ENCODE measurements at places on chromosomes 1 and 21.
A peak's percentile ranks its signal among the peaks of the same experiment; 100 is the strongest.

GRCh38 chr1:197985351-197985750 is 68.2 kb downstream of the LHX9 start:
- DNase-seq, result no peak

- no peak for DNase-seq
Observed at GRCh38 chr21:26238646-26239045, 68.1 kb upstream of the APP start.

- DNase-seq, result no peak
Observed at GRCh38 chr1:90509225-90510048, 207.7 kb downstream of the BARHL2 start.

DNA sequence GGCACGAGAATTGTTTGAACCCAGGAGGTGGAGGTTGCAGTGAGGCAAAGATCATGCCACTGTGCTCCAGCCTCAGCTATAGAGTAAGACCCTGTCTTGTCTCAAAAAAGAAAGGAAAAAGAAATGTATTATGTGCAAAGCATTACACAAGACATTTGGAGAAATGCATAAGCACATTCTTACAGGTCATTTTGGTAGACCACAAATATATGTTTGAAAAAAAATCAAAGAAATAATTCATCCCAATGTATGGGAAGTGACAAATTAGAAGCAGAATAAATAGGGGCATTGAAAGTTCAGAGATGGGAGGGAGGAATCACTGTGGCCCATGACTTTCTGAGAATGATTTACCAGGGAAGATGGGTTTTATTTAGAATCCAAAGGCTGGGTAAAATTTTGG is 283.5 kb upstream of the ADAMTS5 start:
- no peak for DNase-seq

DNA sequence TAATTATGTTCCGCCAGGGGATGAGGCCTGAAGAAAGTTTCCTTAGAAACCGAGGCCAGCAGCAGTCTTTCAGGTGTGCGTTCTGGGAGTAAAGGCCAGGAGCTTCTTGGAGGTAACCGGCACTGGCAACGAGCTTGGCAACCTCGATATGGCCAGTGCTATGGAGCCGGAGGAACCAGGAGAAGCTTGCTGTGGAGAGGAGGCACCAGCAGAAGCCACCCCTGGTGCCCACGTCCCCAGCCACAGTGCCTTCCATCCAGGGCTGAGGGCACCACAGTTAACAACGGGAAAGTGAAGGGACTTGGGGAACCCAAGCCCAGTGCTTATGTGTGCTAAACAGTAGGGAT is 41.5 kb upstream of the LIN9 start:
- no peak for DNase-seq

- DNase-seq, result no peak
Observed at GRCh38 chr1:228142155-228142691, 2.1 kb downstream of the GUK1 start.

GRCh38 chr1:155962599-155963211 is 15.6 kb downstream of the ARHGEF2 start:
- peak; percentile 62 for DNase-seq

- peak; percentile 100 for DNase-seq
Observed at GRCh38 chr1:3312898-3313575, 141.4 kb upstream of the ARHGEF16 start.

DNA sequence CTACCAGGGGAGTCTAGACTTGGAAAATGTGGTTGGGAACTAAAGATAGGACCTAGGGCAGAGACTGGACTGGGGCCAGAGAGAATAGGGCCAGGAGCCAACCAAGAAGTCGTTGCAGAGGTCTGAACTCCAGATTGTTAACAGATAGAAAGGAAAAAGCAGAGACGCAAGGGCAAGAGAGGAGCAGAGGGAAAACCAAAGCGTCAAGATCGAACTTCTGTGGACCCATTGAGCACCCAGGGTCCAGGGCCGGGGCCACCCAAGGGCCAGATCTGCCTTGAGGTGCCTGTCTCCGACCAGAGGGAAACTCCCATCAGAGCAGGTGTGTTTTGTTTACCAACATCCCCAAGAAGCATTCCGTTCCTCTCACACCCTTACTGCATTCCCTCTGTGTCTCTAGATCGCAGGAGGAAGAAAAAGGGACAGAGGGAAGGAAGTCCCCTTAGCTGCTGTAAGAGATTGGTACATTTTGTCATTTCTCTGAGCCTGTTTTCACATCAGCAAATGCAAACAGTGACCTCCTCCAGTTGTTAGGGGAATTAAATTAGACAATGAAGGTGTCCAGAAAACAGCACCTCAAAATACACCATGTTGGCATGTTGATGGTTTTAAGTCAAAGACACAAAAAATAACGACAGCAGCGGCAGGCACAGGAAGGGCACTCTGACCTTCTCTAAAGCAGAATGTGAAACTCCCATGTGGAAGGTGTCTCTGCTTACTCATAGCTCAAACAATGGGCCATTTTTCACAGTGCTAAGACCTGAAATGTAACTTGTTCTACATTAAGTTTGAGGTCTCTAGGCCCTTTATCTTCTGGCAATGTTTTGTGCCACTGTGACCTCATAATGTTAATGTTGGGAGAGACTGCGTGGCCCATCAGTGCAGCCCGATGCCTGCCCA is 105.8 kb upstream of the RAB4A start:
- DNase-seq, result no peak

DNA sequence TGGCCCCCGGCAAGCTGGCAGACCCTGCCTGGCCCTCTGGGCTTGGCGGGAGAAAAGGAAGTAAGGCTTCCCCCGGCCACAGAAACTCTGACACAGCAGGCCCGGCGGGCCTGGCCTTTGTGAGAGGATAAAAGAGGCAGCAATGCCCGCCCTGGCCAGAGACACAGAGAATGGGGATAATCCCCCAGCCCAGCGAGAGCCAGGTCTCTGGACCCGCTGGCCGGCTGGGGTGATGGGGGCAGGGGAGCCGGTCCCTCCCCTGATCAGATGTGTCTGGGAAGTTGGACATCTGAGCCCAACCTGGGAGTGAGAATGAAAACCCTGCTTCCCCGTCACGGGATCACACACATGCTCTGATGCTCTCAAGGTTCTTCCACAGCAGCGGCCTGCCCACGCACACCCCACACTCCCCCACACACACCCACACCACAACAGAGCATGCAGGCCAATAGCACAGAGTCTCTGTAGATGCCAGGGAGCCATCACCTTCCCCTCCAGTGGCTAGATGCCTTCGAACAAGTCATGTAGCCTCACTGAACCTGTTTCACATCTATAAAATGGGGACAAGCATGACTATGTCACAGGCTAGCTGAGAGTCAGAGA is 4.2 kb downstream of the RSPO1 start:
- DNase-seq, result no peak

DNA sequence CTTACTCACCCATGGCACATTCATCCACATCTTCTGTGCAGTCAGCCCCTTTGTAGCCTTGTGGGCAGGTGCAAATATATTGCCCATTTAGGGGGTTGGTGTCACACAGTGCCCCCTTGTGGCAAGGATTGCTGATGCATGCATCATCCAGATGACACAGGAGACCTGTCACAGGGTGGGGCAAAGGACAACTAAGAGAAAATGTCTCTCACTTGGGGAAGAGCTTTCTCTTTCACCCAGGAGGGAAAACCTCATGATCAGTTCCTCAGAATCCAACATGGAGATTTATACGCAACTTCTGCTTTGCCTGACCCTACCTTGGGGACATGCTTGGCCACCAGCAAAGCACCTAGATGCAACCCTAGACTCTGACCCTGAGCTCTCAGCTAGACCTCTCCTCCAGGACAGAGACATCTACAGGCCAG is 71.8 kb upstream of the ADAM30 start:
- DNase-seq, result peak; percentile 75

DNA sequence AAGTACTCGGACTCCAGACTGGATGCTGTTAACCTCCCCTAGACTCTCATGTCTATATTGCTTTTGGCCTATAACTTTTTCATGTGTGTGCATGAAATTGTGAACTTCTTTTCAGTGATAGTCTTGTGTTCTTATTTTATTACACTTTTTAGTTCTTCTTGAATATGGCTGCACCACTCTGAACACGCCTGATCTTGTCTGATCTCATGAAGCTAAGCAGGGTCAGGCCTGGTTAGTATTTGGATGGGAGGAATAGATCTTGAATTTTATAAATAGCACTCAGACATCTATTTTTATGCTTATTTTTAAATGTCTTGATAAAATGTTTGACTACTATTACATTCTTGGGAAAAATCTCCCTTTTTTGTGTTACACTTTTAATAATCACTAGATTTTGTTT is 22.4 kb downstream of the TCP10L start:
- no peak for DNase-seq

- DNase-seq, result peak; percentile 93
Observed at GRCh38 chr1:9766759-9767442, 56.9 kb downstream of the CLSTN1 start.

DNA sequence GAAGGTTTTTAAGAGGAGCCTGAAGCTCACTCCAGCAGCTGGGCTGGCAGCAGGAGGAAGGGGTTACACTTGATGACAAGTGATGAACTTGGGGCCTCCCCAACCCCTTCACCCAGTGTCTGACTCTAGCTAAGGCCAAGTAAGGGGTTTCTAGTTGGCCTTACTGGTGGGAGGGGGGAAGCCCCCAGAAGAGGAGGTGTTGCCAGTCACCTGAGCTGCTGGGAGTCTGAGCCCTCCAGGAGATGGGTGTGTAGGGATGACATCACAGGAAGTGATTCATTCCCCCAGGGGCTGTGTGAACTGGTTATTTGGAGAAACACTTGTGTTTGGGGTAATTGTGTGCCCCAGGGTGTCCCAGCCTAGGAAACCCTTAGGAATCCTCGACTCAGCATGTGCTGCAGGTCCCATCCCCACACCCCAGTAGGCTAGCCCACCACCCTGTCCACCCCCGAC is 3.1 kb downstream of the PADI1 start:
- peak; percentile 93 for DNase-seq

DNA sequence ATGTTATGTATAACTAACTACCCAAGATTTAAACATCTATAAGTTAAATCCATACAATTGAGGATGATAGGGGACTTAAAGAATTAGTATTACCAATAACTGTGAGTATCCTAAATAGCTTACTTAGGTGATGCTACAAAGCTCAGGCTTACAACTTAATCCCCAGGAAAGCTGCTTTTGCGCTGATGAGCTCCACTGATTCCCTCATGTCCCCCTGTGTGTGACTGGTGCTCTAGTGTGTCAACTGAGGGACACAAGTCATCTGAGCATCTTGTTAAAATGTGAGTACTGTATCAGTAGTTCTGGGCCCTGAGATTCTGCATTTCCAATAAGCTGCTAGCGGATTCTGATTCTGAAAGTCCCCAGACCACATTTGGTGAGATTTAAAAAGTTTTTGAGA is 1458.8 kb downstream of the MRPL39 start:
- DNase-seq, result no peak

DNA sequence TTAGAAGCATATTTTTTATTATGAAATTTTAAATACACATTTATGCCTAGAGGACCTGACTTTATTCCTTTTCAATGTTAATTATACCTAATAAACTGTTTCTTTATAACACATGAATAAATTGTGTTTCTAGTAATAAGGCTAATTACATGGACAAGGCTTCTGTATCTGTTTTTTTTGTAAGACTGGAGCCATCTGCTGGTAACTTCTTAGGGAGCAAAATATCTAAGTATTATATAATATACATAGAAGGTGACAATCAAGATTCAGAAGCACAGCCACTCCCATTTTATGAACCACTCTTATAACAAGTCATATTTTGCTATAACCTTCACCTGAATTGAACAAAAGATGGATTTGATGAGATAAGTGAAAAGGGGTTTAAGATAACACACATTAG is 84.2 kb downstream of the LBR start:
- DNase-seq, result no peak
